ENCODE measurements at places on chromosomes 2 and 18. TPM values are rescaled to one million over a fixed set of nuclear protein-coding genes. Genes with fewer than 3 reads are reported as not detected.

ANKZF1 gene
- total RNA-seq, result 22.5 TPM

SLC19A3 gene
- total RNA-seq, result 0.23 TPM

CELF4 gene
- total RNA-seq, result not detected

PROC gene
- total RNA-seq, result 1.3 TPM

UGT1A3 gene
- total RNA-seq, result not detected

FBXO36 gene
- total RNA-seq, result 4.0 TPM

DCDC2C gene
- not detected for total RNA-seq

UCN gene
- 1.7 TPM for total RNA-seq

ADAM23 gene
- 0.09 TPM for total RNA-seq

HOXD1 gene
- total RNA-seq, result not detected

TSPYL6 gene
- total RNA-seq, result not detected

BMPR2 gene
- total RNA-seq, result 21.7 TPM

SLC14A1 gene
- not detected for total RNA-seq

RMC1 gene
- 19.2 TPM for total RNA-seq

TMEM198 gene
- 0.93 TPM for total RNA-seq

UGT1A4 gene
- total RNA-seq, result 0.33 TPM

SFT2D3 gene
- 7.9 TPM for total RNA-seq

ICA1L gene
- 1.1 TPM for total RNA-seq

TGFA gene
- 97.0 TPM for total RNA-seq

CCDC88A gene
- 13.8 TPM for total RNA-seq

GNAL gene
- 4.5 TPM for total RNA-seq

MRPS5 gene
- 44.2 TPM for total RNA-seq

SLC38A11 gene
- not detected for total RNA-seq

SCTR gene
- total RNA-seq, result not detected

ATRAID gene
- 148 TPM for total RNA-seq

MROH2A gene
- total RNA-seq, result not detected

SULT1C3 gene
- not detected for total RNA-seq
